Activated T-cell treated with anti-CD3 and anti-CD28 coated beads for 24 hours (primary cell): ENCODE measurements at places on chromosomes 1 and 21.

DNA sequence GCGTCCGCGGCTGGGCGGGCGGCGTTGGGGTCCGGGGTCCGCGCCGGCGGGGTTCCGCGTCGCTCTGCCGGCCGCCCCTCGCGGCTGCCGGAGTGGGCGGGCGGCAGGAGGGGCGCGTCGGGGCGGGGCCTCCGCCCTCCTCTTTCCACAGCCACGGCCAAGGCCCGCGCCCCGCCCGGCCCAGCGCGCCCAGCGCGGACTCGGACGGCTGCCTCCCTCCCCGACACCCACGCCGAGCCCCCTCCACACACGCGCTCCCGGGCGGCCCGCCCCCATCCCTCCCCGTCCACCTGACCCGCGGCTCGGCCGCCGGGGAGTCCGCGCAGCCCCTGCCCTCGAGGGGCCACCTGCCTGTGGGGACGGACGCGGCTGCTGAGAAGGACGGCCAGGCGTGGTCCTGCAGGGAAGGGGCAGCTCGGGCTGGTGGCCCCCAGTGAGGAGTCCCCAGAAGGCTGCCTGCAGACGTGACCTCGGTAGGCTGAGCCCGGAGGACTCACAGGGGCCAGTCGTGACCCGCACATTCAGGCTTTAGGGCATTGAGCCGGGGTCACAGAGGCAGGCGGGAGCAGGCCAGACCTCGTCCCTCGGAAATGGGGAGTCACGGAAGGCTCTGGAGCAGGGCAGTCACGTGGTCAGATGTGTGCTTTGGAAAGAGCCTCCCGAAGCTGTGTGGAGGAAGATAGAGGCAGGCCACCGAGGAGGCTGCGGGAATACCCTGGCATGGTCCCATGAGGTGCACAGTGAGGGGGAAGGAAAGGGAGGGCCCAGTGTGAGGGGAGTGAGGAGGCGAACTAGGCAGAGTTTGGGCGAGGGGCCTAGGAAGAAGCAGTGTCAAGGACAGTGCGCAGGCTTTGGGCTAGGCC, at the start of gene COL8A2:
Gene COL8A2, minus strand, starts transcription at position 94 of the 863 bp plus-strand sequence. CDS start 24,980 bp downstream, outside the sequence.
- DNase-seq, result no peak

DNA sequence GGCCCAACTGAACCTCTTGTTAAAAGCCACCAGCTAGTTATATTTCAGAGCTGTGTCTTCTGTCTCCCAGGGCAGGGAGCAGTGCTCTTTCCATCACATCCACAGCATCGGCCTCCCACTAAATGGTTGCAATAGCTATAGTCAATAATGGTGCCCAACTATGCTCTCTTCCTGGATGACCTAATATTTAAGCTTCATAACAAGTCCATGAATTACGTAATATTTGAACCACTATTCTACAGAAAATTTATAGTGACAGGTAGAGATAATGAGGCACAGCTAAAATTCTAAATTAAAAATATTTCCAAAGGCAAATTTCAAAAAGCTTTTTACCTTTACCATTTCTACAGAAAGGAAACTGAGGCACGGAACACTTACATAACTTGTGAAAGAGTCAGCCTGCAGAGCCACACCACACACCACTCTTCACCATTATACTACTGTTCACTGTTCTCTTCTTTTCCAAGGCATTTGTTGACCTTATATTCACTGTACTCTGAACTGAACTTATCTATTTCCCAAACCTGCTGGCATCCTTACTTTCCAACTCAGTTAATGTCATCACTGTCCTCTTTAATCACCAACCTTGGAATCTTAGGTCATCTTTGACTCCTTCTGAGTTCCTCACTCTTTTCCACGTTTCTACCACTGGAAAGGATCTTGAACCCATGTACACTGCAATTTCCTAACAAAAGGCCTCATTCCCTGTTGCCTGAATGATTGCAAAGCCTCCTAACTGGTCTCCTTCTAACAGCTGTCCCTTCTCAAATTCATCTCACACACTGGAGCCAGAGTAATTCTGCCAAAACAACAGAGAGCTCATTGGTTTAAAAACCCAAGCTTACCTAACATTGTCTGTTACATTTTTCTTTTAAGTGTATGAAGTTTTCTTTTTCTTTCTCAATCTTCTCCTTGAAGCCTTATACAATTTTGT, 85.5 kb downstream of the DDAH1 start:
- no peak for DNase-seq

DNA sequence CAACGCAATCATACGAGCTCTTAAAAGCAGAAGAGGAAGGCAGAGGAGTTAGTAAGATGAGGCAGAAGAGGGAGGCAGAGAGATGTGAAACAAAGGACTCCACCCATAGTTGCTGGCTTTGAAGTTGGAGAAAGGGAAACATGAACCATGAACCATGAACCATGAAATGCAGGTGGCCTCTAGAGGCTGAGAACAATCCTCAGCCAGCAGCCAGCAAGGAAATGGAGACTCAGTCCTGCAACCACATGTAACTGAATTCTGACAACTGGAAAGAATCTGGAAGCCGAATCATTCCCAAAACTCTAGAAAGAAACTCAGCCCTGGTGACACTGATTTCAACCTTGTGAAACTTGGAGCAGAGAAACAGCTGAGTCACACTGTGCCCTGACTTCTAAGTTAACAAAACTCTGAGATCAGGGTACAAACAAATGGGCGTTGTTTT, 10.1 kb downstream of the DIPK1A start:
- DNase-seq, result no peak

- no peak for DNase-seq
Measured at GRCh38 chr1:150791585-150791984, 16.5 kb downstream of the CTSK start.

DNA sequence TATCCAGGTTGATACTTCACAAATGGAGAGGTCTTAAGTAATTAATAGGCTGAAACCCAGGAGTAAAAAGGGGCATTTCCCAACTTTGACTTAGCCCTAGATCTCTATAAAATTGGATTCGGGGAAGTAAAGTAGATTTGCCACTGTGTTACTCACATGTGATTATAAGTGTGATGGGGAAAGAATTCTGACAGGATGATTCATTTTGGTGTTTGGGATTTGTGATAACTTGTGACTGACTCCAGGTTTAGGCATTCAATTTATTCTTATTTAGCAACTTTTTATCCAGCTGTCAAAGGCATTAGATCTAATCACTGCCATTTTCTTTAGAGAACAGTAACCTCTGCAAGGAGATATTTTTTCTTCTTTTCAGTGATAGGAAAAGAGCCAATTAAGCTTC, 175.5 kb downstream of the ASTN1 start:
- no peak for DNase-seq

GRCh38 chr1:151325231-151325630, 2.0 kb downstream of the PI4KB start:
- no peak for DNase-seq
